ENCODE measurements at places on chromosomes 7 and 10.

GRCh38 chr10:7488418-7488829 lies 77.6 kb upstream of the SFMBT2 start:
- peak; percentile 25 for DNase-seq

GRCh38 chr7:68964060-68964459 lies 634.2 kb upstream of the AUTS2 start:
- DNase-seq: no peak

- DNase-seq: no peak
Measured at GRCh38 chr10:77565590-77566023, 72.0 kb downstream of the KCNMA1 start.

GRCh38 chr10:28853195-28853594 lies 175.9 kb downstream of the BAMBI start:
- no peak for DNase-seq

- no peak for DNase-seq
Measured at GRCh38 chr7:46170021-46170420, 248.9 kb upstream of the IGFBP3 start.

- no peak for DNase-seq
Measured at GRCh38 chr7:155961241-155962190, 149.3 kb upstream of the SHH start.

DNA sequence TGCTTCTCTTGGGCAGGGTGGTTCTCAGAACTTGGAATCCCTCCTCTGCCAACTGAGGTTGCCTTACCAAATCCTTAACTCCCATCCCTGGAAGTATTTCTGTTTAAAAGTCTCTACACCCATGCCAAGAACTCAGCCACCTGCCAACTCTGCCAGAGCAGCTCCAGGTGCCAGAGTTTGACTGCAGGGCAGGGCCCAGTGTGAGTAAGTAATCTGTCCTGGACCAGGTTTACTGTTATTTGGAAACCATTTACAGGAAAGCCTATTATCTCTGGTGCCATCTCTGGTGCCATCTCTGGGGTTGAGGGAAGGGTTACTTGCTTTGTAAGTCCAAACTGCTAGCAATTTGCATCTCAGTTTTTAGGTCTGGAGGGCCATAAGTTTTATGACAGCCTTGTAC lies 2.5 kb downstream of the TSPAN15 start:
- DNase-seq: no peak

DNA sequence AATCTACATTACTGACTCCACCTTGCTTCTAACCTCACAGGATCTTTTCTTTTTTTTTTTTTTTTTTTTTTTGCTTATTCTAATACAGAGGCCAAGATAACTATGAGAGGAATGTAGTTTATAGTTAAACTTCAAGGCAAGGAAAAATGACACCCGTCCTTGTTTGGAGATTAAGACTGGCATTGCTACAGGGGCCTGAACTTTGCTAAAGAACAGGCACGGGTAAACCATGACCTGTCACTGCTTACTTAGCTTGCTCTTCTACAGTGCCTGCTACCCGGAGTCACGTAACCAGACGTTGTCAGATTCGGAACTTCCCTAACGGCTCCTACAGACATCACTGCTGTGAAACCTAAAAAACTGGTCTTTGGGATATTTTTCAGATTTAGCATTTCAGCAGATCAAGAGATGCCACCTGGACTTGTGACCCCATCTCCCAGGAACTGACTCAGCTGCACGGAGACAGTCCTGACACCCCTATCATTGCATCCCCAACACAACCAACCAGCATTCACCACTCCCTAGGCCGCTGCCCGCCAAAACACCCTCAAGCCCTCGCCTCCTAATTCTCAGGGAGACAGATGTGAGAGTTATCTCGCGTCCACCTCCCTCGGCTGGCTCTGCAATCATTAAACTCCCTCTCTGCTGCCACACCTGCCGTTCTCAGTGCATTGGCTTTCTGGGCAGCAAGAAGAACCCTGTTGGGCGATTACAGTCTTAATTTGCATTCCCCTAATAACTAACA lies 27.5 kb downstream of the MAD1L1 start:
- DNase-seq: no peak

GRCh38 chr7:75762350-75762917 lies 9.6 kb downstream of the CCL26 start:
- DNase-seq: peak; percentile 73

GRCh38 chr7:119733127-119733879 lies 539.7 kb upstream of the KCND2 start:
- DNase-seq: no peak

DNA sequence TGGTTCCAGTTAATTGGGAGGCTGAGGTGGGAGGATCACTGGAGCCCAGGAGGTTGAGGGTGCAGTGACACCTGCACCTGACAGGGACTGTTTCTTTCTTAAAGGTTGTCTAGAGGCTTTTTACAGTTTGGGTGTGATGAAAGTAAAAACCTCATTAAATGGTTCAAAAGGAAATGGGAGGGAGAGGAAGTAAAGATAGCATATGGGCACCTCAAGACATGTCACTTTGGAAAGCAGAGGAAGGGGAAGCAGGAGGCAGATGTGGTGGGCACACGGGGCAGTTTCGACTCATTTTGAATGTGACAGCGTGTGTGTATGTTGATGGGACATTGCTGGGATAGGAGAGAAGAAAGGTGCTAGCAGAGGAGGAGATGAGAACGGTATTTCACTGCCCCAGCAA lies 203.1 kb downstream of the MLLT10 start:
- DNase-seq: no peak

DNA sequence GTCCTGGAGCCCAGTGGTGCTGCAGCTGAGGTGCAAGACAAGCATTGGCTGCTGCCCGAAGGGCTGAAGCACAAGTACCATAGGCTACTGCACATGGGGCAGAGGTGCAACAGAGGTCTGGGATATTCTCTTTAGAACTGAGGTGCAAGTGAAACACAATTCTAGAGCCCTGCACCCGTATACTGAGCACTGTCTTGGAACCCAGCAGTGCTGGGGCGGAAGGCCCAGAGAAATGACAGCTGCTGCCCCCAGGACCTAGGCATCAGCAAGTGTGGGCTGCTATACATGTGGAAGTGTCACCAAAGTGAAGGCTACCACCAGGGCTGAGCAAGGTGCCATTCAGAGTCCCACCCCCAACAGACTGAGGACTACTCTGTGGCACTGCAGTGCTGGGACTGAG lies 393.6 kb upstream of the STEAP1 start:
- no peak for DNase-seq

DNA sequence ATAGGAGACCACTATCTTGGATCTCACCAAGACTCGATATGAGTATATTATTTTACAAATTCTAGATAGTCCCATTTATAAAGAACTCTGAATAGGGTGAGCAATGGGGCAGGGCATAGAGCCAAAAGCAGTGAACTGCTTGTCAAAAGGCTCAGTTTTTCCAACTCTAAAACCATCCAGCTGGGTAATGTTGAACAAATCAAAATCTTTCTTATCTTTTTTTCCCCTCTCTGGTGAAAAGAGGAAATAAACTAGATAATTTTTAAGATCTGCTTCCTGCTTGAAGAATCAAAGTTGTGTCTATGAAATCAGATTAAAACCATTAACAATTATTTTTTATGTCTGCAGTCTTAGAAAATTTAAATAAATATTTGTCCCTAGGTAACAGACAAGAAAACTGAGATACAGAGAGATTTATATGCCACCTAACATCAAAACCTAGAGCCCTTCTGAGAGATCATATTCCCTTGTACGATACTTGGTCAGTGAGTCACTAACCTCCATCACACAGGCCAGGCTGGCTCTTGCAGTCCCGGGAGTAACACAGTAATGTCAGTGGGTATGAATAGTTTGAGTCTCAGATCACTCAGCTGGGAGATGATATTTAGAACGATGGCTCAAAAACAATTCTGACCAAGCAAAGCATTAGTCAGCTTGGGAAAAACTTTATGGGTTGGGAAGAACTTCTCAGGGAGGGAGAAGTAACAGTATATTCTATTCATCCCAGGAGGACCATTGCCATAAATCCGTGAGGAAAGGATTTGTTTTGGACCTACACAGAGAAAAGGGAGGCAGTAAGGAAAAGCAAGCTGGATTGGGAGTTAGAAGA lies 178.8 kb downstream of the REEP3 start:
- DNase-seq: no peak

GRCh38 chr10:72092987-72093386 lies 4.6 kb upstream of the SPOCK2 start:
- no peak for DNase-seq

GRCh38 chr10:72790216-72790990 lies 98.5 kb downstream of the MCU start:
- no peak for DNase-seq

- no peak for DNase-seq
Measured at GRCh38 chr7:105853931-105854419, 22.4 kb downstream of the ATXN7L1 start.

DNA sequence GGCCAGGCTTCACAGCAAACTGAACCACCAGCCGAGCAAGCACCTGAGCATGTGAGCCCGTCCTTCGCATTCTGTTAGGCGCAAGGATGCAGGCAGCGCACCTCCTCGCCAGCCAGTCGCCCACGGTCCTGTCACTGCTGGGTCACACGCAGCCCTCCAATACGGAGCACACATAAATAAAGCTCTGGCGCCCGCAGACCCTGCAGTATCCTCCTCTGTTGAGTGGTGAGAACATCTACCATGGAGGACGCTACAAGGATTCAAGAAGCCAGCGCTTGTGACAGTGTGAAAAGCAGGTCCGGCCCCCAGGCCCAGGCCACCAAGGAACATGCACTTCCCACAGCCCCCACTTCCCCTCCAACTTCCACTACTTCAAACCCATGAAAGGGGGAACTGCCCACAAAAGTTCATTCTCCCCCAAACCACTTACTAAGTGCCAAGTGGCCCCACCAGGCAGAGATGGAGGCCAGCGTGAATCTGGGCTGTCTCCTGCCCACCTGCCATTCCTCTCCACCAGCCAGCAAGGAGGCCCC lies 34.8 kb downstream of the VOPP1 start:
- no peak for DNase-seq

Data from HEK293T (cell line).